NCI-H1092 (cell line): ENCODE measurements at places on chromosomes 2 and 18.
A peak's percentile ranks its signal among the peaks of the same experiment; 100 is the strongest.

DNA sequence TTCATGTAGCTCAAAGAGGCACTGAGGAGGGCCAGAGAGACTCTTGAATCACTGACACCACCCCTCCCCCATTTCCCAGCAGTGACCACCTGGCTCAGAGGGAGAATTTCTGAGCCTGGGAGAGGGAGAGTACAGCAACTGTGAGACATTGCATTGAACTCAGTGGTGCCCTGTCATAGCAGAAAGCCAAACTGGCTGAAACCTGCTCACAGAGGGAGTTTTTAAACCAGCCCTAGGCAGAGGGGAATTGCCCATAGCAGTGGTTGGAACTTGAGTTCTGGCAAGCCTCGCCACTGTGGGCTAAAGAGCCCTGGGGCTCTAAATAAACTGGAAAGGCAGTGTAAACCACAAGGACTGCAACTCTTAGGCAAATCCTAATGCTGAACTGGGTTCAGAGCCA lies 243.1 kb downstream of the ADCYAP1 start:
- no peak for DNase-seq

- no peak for DNase-seq
These were observed 45.1 kb downstream of the RAB10 start for GRCh38 chr2:26078939-26079338.

- DNase-seq, result no peak
These were observed 728.7 kb upstream of the ID2 start for GRCh38 chr2:7953195-7953594.

DNA sequence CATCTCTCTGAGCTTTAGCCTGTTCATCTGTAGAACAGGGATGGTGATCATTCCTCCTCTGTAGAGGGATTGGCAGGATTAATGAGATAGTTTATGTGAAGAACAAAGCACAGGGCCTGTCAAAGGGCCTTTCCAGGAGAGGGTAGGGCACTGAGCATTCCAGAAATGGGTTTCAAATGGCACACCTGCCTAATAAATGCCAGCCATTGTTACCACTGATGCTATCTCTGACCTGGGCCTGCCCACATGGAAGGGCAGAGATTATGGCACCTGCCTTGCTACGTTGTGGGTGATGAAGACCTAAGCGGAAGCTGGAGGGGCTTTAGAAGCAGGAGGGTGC lies 31.0 kb upstream of the GMPPA start:
- no peak for DNase-seq

GRCh38 chr2:97740590-97741182 lies 27.3 kb downstream of the ZAP70 start:
- peak; percentile 25 for DNase-seq

DNA sequence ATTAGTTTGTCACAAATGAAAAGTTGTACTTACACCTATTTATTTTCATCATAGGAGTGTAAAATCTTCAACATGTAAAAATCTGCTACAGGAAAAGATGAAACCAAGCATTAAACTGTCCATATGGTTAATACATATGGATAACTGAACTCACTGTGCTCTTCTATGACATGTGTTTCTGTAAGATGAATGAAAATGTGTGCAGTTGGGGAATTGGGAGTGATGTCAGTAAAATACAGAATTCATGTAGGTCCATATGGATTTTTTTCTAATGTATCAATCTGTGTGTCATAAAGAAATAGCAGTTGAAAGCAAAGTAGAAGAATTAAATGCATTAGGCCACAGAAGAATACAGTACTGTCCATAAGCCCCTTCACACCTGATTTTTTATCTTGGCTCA lies 178.4 kb upstream of the COL3A1 start:
- DNase-seq, result no peak

DNA sequence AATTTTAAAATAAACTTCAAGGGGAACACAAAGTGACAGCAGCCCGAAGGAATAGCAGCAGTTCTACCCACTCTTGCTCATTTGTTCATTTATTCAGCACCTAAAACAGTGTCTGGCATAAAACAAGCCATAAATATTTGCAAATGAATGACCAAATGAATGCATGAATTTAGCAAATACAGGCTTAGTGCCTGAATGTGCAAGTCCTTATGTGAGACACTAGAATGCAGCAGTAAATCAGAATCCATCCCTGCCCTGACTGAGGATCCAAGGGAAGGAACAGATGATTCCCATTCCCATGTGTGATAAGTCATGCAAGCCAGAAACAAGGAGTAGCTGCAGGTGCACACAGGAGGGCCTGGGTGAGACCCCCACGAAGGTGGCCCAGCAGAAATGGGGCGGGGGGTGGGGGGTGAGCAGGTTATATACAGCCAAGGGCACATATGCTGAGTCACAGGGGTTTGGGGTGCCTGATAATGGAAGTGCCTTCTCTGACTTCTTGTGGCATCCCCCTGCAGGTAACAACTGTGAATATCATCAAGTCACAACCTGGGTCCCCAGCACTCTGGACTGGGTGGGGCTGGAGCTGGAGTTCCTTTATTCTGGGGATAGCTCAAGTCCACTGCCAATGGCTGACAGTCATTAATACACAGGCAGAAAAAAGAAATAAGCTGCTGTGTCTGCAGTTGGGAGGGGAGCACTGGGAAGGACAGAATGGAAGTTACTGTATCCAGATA lies 311.9 kb downstream of the TXNL1 start:
- DNase-seq, result no peak

DNA sequence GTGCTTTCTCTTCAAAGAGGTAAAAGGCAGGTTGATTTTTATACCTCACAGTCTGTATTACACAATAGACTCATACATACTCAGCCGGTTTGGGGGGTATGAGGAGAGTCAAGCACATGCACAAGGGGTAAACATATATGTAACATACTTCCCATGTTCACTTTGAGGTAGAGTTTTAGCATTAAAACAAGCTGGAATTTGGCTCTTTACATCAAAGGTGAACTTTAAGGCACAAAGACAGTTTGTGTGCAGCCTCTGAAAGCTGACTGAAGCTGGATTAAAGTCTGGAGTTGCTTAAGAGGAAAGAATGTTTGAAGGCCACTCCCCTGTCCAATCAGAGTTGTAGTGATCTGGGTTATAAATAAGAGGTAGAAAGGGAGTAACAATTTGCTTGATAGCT lies 282.0 kb downstream of the DPP10 start:
- DNase-seq, result no peak

GRCh38 chr2:241040081-241040803 lies 41.8 kb downstream of the SNED1 start:
- no peak for DNase-seq

DNA sequence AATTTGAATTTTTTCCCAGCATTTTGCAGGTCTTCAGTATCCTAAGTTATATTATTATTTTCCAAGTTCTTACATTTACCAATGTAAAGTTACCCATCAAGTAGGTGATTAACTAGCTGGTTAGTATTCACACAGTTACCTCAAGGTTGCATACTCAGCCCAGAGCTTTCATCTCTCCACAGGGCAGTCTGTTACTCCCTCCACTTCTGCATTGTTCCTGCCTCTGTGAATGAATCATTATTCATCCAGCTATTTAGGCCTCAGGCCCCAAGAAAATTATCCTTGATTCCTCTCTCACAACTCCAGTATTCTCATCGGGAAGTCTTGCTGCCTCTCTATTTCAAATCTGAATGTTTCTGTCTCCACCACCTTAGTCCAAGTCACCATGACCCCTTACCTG lies 92.2 kb downstream of the SMC6 start:
- no peak for DNase-seq

DNA sequence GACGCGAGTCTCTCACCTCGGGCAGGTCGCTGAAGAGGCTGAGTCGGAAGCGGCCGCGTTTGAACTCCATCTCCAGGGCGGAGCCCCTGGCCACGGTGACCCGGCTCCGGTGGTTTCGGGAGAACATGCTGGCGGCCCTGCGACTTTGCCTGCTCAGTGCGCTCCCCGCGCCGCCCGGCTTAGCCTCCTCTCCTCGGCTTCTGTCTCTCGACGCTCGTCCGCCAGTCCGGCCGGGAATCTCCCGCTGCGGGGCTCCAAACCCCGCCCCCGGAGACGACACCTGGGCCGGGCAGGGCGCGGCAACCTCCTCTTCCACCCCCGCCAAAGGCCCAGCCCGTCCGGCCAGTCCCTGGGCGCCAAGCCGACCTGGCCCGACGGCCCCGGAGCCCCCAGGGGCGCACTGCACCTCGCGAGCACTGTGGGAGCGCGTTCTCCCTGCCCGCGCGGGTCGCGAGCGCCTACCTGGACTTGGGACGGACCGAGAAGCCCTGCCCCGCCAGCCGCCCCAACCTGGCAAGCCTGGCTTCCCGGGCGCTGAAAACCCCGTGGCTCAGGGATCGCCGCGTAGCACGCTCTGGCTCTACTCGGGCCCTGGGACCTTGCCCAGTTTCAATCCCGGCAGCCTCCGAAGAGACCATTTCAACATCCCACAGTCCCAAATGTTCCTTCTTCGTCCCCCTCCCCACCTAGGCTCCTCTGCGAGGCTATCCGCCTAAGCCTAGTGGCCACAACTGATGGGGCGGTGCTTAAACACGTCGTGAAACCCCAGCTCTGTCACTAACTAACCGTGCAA lies at the start of gene RTKN:
Gene RTKN, minus strand, starts transcription at position 248 of the 793 bp plus-strand sequence. Its CDS starts 121 bp downstream, at position 127.
- no peak for DNase-seq

DNA sequence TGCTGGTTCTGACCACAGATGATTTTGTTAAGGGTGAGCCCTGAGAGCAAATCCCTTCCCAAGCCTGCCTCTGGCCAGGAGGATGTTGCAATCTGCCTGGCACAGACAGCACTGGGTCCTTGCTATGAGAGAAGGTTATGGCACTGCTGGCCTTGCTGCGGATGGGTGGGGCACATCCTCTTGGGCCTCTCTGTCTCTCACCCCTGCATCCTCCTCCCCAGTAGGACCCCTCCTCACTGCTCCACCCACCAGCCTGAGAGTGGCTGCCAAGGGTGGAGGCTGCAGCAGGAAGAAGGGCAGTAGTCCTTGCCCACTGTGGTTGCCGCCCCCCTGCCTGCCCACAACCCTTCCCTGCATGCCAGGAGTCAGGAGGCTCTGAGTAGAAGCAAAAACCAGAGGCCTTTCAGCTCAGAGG lies 180.9 kb downstream of the ZBTB7C start:
- no peak for DNase-seq

DNA sequence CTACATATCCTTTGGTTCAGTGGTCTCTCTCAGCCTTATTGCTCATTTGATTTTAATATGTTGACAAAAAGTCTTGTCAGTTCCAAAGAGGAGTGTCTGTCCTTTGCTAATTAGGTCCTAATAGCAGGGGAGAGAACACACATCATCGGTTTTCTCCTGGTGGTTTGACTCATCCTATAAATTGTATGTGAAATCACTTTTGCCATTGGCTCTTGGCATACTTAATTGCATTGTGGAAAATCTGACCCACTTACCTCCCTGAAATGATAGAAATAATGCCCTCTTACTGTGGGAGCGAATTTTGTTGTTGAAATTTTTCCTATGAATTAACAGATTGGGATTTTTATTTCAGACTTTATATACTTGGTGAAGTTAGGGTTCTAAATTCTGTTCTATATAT lies 58.3 kb downstream of the MTCL1 start:
- DNase-seq, result no peak

DNA sequence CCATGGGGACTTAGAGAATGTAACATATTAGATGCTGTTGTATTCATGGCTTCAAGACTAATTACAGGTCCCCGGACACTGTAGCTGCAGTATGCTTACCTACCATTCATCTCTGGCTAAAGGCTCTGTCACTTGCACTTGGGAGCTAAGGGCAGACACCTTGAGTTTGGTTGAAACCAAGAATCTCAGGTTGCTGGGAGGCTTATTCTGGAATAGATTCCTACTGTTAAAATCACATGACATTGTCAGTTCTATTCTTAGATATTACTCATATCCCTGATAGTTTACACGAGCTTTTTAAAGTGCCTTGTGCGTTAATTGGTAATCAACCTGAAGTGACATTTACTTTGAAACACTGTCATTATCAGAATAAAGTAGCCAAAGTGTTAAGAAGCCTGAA lies 73.0 kb upstream of the EPB41L5 start:
- DNase-seq, result no peak

GRCh38 chr18:25147877-25148488 lies 204.0 kb downstream of the ZNF521 start:
- DNase-seq, result no peak

DNA sequence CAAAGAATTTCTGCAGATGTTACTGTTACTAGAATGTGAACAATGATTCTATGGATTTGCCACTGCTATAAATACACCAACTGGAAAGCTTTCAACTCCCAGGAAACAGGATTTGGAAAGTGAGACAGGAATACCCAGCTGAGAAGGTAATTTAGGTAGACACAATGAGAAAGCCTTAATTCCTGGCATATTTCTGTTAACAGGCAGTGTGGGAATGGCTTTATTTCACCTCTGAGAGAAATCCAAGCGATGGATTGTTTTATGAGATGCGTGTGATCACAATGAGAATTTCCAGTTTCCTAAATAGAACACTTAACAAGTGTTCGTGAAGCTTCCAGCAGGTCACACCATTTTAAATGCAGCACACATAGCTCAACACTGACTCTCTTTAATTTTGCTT lies 133.0 kb downstream of the SLC8A1 start:
- DNase-seq, result no peak

- no peak for DNase-seq
These were observed 152.6 kb upstream of the CYP26B1 start for GRCh38 chr2:72300147-72300684.

DNA sequence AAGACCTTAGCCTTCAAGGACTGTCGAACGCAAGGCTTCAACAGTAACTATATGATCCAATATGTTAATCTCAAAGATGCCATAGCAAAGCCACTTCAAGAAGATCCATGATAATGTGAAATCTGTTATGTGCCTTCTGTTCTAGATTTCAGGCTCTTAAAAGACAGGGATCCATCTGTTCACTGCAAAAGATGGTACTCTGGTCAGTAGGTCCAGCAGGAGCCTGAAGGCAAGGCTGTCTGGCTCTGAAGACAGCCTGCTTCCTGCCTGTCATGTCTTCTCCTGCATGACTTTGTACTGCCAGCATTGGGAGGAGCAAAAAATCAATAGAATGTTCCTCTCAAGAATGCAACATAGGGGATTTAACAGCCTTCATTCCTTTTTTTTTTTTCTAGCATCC lies 270.8 kb upstream of the PARD3B start:
- no peak for DNase-seq

DNA sequence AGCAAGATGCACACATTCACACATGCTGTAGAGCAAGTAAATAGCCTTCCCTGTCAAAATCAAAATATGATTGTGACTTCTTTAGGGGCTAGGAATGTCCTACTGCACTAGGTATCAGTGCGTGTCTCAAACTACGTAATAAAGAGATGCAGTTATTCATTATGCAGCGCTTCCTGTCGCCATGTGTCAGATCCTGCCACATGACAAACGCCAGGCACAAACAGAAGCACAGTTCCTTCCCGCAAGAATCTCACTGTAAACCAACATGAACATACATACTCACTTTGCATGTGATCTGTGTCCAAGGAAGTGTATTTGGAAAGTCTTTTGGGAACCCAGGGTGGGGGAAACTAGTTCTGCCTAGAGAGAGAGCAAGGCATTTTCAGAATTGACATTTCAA lies 599.9 kb downstream of the RNF144A start:
- DNase-seq, result no peak

GRCh38 chr18:2337552-2338141 lies 233.7 kb downstream of the METTL4 start:
- no peak for DNase-seq
